Epithelial cell of esophagus (primary cell): ENCODE measurements at places on chromosomes 12 and 14.

DNA sequence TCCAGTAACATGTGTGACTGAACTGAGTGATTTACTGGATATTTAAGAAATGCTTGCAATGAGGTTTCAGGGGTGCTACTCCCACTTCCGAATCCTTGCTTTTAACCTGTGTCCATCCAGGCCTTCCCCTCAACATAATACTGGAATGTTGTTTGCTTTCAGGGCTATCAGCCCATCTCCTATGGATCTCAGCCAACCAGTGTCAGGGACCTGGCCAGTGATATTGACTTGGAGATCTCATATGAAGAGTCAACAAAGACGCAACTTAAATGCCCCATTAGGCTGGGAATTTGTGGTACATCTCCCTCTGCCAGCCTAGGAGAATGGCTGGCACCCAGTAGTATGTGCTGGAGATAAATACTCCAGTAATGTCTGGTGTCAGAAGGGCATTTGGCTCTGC, 889 bp upstream of the IFT43 start:
- DNase-seq: no peak

GRCh38 chr12:3261782-3262359, 184.7 kb downstream of the TSPAN9 start:
- no peak for DNase-seq

DNA sequence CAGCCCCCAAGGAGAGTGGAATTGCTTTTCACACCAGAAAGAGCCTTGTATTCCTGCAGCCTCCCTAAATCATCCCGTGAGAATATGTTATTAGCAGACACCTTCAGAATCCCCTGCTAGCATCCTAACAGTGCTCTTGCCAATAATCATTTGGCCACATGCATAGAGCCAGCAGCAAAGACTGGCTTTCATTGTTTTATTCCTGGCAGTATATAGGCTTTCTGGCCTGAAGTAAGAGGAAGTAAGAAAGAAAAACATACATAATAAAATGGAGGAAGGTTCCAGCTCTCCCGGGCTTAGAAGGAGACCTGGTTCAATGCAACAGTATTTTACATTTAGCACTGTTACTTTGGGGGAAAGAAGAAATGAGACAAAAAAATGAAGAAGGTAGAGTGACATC, 176.7 kb upstream of the ATF7IP start:
- DNase-seq: no peak

DNA sequence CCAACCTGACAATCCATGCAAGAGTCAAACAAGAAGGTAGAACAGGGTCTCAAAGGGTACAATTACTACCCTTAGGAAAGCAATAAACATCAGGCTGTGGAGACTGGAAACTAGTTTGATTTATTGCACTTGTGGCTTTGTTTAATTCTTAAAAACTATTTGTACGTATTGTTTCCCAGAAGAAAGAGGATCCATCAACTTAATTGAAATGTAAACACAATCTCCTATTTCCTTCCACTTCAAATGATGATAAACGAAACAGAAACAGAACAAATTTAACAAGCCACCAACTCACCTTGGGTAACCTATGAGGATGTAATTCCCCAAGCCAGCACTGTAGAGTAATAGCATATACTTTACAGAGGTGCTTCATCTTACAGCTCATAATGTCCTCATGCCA, 8.0 kb downstream of the STXBP6 start:
- no peak for DNase-seq

DNA sequence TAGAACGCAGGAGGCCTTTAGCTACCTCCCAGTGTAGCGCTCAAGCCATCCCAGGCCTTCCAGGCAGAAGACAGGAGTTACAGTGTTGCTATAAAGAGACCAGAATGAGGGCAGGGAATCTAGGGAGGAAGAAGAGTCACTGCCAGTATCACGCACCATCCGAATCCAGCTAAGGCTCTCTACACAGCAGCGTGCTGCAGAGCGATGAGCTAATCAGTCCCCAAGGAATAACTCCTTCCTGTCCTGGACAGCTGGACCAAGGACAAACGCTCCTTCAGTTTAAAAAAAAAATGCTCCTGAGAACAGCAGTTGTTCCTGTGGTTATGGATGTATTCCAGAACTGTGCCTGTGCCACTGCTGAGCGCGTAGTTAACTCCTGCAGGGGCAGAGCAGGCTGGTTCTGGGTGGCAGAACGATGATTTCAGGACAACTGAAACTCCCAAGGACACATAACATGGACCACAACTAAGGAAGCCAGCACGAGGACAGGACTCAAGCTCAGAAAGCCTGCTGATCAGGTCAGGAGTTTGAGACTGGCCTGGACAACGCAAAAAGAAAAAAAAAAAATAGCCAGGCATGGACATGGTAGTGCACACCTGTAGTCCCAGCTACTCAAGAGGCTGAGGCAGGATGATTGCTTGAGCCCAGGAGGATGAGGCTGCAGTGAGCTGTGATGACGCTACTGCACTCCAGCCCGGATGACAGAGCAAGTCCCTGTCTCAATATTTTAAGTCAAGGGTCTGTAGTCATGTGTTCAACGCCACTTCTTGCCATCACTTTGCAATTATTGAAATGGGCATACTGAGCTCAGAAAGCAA, 2.6 kb downstream of the IFFO1 start:
- DNase-seq: no peak
